T-helper 9 cell (primary cell): ENCODE measurements at places on chromosomes 1 and 21.
A peak's percentile ranks its signal among the peaks of the same experiment; 100 is the strongest.

DNA sequence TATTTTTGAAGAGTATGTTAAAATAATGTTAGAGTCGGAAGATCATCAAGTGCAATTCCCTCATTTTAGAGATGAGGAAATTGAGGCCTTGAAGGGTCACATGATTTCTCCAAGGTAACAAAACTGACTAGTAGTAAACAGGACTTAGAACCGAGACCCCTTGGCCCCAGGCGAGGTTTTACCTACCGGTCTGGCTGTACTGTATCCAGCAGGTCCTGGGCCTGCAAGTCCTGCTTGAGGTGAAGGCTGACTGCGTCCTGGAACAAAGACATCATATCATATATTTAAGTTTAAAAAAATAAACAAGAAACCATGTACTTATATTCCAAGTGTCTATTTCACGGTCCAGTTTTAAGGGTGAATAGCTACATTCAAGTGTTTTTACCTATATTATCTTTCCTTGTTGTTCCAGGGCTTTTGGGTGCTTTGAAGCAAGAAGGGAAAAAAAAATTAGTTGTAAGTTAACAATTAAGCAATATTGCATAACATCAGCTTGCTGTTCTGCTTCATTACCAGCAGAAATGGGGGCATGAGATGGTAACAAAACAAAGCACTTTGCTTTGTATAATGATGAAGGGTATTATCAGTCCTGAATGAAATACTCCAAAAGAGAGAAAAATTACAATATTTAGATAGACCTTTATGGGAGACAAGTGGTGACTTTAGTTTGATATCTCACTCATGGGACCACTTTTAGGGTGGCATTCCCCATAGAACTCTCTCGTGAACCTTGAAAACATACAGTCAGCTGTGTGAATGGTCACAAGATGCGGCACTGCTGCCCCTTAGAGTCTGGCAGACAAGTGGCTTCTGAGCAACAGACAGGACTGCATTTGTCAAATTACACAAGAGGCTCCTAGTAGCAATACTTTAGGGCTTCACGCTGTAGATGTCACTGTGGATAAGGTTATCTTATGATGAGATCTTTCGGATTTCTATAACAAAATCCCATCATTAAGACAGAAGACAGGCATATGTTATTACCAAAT is 29.8 kb upstream of the CFAP298 start:
- DNase-seq = no peak

- DNase-seq = no peak
Measured at GRCh38 chr1:24388331-24388885, 25.2 kb downstream of the STPG1 start.

DNA sequence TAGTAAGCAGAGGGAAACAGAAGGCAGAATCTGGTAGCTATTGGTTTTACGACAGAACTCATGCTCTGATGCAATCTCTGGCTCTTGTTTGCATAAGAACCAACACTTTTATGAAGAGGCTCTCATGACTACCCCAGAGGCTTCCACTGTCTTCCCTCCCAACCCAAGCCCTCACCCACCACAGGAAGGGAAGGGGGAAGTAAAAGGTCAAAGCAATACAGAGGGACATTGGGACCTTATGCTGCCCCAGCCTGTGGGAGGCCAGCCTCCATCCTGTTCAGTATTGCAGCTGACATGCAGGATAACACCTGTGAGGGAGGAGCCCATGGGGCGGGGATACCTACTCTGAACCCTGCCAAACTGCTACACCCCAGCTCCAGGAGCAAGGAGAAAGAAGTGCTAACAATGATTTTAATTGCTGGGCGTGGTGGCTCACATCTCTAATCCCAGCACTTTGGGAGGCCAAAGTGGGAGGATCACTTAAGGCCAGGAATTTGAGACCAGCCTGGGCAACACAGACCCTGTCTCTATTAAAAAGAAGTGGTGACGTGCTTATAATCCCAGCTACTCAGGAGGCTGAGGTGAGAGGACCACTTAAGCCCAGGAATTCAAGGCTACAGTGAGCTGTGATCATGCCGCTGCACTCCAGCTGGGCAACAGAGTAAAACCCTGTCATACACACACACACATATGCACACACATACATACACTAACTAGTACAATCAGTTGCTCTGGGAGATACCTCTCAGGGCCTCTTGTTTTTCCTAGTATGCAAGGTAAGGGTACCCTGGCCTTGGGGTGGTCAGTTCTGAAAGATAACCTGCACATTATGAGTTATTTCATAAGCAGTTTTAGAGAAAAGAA is 9.5 kb downstream of the MR1 start:
- no peak for DNase-seq

DNA sequence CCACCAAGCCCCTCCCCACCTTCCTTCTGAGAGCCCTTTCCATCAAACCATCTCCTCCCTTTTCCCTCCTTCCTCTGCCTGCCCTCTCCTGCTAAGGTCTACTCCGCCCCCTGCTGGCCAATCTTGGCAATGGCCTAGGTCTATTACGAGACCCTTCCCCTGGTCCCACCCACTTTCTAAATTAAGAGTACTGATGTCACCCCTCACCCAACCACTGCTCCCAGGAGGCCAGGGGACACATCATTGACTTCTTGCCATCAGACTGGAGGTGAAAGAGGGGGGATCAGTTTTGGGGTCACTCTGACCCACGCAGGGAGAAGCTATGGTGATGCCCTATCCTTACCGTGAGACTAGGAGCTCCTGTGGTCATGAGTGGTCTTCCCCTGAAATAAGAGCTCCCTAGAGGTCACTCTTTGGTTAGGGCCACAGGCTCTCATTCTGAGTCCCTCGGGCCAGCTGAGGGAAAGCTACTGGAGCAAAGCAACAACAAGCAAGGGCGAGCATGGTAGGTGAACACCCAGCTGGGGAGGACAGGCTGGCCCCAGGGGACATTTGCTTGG is 34.6 kb upstream of the S100A7 start:
- peak; percentile 80 for DNase-seq

- no peak for DNase-seq
Measured at GRCh38 chr1:190159146-190159545, 318.5 kb downstream of the BRINP3 start.
